GM12891 (cell line): ENCODE measurements at places on chromosomes 7 and 10.

- DNase-seq: no peak
Observed at GRCh38 chr10:88245974-88246511, 337.1 kb downstream of the RNLS start.

- no peak for DNase-seq
Observed at GRCh38 chr10:63689768-63690167, 168.6 kb downstream of the REEP3 start.

GRCh38 chr10:79116368-79116767, 47.6 kb downstream of the ZMIZ1 start:
- DNase-seq: no peak

- DNase-seq: no peak
Observed at GRCh38 chr10:33715303-33715975, 381.0 kb upstream of the NRP1 start.

DNA sequence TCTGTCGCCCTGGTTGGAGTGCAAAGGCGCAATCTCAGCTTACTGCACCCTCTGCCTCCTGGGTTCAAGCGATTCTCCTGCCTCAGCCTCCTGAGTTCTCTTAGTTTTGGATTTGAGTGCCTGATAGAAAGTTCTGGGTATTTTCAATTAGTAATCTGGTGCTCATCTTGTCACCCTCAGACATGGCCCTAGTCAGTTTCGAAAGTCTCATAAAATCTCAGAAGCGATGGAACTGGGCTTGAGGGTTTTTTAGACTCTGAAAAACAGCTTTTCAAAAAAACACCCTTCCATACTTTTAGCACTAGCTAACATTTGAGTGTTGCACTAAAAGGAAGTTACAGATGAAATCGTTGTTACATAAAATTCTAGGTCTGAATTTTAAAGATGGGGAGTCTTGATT, 9.4 kb upstream of the PIP4K2A start:
- DNase-seq: no peak

DNA sequence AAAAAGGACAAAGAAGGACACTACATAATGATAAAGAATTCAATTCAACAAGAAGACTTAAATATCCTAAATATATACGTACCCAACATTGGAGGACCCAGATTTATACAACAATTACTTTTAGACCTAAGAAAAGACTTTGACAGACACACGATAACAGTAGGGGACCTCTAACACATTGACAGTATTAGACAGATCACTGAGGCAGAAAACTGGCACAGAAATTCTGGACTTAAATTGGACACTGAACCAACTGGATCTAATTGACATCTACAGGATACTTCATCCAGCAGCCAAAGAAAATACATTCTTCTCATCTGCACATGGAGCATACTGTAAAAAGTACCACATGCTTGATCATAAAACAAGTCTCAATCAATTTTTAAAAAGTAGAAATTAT, 103.8 kb downstream of the DGKI start:
- no peak for DNase-seq

- no peak for DNase-seq
Observed at GRCh38 chr10:117162093-117163060, 24.3 kb upstream of the VAX1 start.
